Activated CD4-positive, CD25-positive, alpha-beta regulatory T cell treated with anti-CD3 and anti-CD28 coated beads, Interleukin-2, amount 50 U/mL, for 24 hours (primary cell): ENCODE measurements at places on chromosomes 1 and 21.

DNA sequence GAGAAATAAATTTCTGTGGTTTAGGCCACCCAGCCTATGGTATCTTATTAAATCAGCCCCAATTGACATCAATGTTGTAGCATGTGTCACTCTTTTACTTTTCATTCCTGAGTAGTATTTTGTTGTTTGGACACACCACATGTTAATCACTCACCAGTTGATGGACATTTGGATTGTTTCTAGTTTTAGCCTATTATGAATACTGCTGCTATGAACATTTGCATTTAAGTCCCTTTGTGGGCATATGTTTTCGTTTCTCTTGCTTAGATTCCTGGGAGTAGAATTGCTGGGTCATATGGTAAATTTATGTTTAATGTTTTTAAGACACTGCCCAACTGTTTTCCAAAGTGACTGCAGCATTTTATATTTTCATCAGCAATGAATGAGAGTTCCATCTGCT is 50.2 kb upstream of the NUF2 start:
- no peak for ATAC-seq

- ATAC-seq: no peak
Observed at GRCh38 chr1:54995013-54995760, 3.5 kb upstream of the BSND start.

GRCh38 chr1:2493691-2494322 is 17.7 kb downstream of the PLCH2 start:
- peak; percentile 21 for ATAC-seq

GRCh38 chr21:41519806-41520559 is 12.0 kb upstream of the TMPRSS2 start:
- ATAC-seq: no peak

DNA sequence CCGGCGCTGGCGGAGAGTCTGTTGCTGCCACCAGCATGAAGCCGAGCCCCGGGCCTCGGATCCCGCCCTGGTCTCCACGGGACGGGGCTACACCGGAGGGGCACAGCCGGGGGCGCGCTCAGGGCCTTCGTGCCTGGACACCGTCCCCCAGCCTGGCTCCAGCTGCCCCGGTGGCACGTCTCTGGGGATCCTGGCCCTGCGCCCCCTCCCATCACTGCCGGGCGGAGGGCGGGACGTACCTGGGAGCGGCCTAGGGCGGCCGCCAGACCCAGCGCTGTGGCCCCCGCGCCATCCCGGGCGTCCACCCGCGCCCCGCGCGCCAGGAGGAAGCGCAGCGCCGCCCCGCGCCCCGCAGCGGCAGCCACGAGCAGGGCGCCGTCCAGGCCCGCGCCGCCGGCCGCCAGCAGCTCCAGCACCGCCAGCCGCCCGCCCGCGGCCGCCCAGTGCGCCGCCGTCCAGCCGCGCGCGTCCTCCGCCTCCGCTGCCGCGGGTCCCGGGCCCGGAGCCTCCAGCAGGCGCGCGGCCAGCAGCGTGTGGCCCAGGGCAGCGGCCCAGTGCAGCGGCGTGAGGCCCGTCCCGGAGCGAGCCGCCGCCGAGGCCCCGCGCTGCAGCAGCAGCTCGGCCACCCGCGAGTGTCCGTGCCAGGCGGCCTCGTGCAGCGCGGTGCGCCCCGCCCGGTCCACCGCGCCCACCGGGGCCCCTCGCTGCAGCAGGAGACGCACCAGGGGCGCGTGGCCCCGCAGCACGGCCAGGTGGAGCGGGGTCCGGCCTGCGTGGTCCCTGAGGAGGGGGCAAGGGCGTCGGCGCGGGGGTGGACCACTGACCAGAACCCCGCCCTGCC is 1.0 kb downstream of the ANKRD65 start:
- peak; percentile 17 for ATAC-seq

GRCh38 chr1:218436997-218437396 is 91.9 kb downstream of the TGFB2 start:
- no peak for ATAC-seq

- no peak for ATAC-seq
Observed at GRCh38 chr1:166350490-166350889, 183.7 kb upstream of the FAM78B start.

- ATAC-seq: no peak
Observed at GRCh38 chr1:5691795-5692509, 300.3 kb downstream of the NPHP4 start.

GRCh38 chr1:58964880-58965279 is 181.0 kb upstream of the JUN start:
- no peak for ATAC-seq

DNA sequence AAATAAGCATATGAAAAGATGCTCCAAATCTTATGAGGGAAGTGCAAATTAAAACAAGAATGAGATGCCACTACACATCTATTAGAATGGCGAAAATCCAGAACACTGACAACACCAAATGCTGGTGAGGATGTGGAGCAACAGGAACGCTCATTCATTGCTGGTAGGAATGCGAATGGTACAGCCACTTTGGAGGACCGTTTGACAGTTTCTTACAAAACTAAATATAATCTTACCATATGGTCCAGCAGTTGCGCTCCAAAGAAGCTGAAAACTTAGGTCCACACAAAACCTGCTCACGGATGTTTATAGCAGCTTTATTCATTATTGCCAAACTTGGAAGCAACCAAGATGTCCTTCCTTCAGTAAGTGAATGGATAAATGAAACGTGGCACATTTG is 50.3 kb downstream of the POFUT2 start:
- ATAC-seq: no peak

GRCh38 chr1:30725450-30726095 is 2.2 kb upstream of the MATN1 start:
- ATAC-seq: no peak

DNA sequence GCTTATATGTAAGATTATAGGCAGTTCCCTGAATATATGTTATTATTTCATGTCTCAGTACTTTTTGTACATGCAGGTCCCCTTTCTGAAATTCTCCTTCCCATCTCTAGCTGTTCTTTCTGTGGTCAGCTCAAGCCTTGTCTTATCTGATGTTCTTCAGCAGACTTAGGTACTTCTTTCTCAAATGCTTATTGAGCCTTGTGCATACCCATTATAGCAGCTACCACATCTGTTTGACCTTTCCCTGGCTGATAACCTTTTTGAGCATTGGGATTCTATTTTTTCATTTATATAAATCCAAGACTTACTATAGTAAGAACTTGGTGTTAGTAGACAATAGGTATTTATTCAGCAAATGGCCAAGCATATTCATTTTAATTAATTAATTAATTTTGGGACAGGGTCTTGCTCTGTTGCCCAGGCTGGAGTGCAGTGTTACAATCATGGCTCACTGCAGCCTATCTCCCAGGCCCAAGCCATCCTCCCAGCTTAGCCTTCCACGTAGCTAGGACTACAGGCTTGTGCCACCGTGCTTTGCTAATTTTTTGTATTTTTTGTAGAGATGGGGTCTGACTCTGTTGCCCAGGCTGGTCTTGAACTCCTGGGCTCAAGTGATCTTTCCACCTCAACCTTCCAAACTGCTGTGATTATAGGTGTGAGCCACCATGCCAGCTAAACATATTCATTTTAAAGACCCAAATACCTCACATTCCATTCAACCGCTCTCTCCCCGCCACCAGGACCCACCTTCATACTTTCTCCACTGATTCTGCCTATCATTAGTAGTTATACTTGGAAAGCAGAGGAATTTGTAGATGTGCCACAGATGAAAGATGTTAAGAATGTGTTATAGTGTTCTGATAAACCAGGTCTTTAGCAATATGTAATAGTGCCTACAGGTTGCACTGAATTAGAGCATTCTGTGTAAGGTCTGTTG is 16.7 kb downstream of the TIPRL start:
- ATAC-seq: no peak

DNA sequence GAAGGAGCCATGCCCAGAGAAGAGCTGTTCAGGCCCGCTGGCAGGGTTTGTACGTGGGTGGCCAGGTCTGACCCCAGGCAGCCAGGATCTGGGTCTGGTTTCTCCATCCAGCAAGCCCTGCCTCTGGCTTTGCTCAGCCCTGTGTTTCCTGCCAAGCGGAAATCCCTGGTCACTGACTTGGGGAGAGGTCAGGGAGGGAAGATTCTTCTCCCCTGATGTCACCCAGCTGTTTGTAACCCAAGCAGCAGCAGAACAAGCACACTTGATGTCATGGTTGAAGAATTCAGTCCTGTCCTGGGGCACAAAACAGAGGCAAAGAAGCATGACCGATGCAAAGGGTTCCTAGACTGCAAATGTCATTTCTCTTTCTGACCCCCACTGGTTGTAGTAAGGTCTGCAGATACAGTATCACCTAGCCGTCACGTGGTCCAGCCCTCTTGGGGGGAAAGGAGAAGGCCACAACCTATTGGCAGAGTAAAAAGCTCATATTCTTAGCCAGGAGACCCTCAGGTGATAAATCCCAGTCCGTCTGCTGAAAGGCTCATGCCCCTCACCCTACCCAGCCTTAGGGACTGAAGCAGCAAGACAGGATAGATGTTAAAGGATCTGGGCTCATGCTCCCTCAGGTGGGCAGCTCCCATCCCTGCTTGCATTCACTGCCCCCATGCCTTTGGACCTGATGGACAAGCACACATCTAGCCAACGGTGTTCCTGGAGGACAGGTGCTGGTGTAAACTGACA is 120.9 kb downstream of the SYT2 start:
- ATAC-seq: no peak

DNA sequence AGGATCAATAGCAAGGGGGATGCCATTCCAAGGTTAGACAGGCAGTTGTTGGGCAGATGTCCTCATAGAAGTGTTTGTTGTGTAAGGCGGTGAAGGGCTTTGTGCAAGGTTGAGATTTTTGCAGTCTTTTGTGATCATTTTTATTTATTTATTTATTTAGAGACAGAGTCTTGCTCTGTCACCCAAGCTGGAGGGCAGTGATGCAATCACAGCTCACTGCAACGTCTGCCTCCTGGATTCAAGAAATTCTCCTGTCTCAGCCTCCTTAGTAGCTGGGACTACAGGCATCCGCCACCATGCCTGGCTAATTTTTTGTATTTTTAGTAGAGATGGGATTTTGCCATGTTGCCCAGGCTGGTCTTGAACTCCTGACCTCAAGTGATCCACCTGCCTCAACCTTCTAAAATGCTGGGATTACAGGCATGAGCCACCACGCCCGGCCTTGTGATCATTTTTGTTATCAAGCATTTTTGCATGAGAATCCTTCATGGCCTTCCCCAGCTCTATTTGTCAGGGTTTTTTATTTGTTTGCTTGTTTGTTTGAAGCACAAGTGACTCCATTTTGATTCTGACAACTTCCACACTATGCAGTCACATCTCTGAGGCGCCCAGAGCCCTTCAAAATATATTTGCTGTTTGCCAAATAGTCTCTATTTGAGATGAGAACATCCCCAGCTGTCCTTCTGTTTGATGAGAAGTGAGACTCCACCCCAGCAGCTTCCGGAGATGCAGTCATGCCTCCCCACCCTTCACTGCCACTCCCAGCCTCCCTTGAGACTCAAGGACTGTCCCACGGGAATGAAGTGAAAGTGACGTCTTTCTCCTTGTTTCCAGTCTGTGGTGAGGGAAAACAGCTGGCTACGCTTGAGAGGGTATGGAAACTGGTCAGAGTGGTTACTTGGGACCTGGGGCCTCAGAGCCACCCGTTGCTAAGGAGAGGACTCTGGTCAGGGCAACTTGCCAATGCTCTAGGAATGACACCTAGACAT is 38.0 kb downstream of the TMEM50B start:
- ATAC-seq: peak; percentile 21

DNA sequence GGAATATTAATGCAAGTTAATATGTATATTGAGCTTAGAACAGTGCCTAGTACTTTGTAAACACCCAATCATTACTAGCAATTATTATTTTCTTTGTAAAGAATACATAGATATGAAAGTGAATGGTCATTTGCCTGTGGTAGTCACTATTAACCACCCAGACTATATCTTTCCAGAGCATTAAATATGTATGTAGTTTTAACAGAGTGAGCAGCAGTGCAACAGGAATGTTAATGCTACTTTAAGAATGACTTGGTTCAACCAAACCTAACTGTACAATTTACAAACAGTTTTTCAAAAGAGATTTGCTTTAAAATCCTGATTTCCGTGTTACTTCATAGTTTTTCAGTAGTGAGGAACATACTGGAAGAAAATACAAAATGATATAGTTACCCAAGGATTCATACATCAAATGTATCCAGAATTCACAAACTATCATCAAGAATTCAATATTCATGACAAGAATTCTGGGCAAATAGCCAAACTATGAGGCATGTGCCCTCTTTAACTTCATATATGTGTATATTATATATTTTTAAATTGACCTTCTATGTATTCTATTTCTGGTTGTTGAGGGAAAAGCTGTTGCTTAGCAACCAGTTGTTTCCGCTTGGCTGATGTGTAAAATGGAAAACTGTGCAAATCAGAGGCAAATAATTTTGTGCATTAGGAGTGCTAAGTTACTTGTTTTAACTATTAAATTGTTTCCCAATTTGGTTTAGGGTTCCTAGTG is 34.9 kb upstream of the IVNS1ABP start:
- no peak for ATAC-seq

GRCh38 chr1:204888294-204888693 is 17.6 kb downstream of the NFASC start:
- no peak for ATAC-seq

- ATAC-seq: no peak
Observed at GRCh38 chr1:30362603-30362990, 360.8 kb downstream of the MATN1 start.

GRCh38 chr1:18951818-18952391 is 4.6 kb downstream of the IFFO2 start:
- peak; percentile 65 for ATAC-seq

- ATAC-seq: peak; percentile 55
Observed at GRCh38 chr1:168400139-168400538, 119.5 kb downstream of the TBX19 start.

DNA sequence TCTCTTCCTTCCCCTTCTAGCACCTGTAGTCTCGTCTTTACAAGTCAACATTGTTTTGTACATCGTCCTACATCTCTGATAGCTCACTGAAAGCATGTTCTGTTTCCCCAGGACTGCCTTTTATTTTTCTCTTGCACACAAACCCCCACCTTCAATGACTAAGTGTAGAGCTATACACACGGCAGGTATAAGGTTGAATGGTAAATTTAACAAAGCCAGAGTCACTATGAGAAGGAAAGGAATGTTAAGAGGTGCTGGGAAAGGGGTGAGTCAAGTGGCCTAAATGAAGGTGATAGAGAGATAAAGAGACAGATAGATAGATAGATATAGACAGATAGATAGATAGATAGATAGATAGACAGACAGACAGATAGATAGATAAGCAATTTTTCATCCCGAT is 134.3 kb upstream of the ATP1B1 start:
- no peak for ATAC-seq

- no peak for ATAC-seq
Observed at GRCh38 chr21:26154753-26155152, 15.8 kb downstream of the APP start.

- no peak for ATAC-seq
Observed at GRCh38 chr1:51009381-51009780, 39.3 kb downstream of the CDKN2C start.

DNA sequence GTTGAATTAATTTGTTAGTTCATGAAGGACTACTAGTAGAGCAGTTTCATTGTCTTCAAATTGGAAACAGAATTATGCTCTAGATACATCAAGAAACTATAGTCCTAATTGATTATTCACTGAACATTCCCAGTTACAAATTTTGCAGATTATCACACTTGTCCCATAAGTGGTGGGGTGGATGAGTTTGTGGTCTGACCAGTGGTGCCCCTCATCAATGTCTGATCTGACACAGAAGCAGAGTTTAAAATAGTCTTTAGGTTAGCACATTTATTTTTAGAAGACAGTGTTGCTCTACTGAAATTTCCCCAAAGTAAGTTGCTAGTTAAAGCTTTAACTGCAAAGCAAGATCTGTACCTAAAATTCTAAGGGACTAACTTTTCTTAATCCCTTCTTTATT is 42.9 kb downstream of the INKA2 start:
- ATAC-seq: no peak
